GM18507 (cell line): ENCODE measurements at places on chromosomes 16 and 17.

DNA sequence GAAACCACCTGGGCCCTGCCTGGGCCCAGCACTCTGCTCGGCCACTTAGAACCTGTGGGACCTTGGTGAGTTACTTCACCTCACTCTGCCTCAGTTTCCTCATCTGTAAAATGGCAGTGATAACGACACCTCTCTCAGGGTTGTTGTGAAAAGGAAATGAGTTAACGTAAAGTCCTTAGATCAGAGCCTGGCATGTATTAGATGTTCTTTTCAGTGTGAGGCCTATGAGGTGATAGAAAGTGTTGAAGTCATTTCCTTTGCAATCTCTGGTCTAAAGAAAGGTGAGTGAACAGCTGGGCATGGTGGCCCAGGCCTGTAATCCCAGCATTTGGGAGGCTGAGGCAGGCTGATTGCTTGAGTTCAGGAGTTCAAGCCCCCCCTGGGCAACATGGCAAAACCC lies 51.7 kb upstream of the LGALS9 start:
- DNase-seq = no peak

GRCh38 chr16:85613604-85614337 lies 649 bp downstream of the GSE1 start:
- DNase-seq = no peak

DNA sequence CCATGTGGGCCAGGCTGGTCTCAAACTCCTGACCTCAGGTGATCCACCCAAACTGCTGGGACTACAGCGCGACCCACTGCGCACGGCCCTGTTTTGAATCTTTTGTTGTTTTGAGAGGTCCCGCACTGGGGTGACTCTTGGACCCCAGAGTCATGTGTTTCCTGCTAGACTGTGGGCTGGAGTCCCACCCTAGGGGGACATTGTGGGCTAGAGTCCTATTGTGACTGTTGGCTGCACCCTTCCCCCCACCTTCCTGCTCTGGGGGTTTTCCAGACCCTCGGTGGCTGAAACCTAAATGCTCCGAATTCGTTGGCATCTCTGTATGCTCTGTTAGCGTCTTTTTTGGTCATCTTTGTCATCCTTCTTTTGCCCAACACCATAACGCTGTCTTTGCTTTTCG lies 16.0 kb downstream of the NUPR1 start:
- no peak for DNase-seq

GRCh38 chr17:45848868-45849535 lies 4.3 kb downstream of the SPPL2C start:
- DNase-seq = no peak

- DNase-seq = no peak
Observed at GRCh38 chr17:3335876-3336275, 37.7 kb upstream of the OR3A1 start.

DNA sequence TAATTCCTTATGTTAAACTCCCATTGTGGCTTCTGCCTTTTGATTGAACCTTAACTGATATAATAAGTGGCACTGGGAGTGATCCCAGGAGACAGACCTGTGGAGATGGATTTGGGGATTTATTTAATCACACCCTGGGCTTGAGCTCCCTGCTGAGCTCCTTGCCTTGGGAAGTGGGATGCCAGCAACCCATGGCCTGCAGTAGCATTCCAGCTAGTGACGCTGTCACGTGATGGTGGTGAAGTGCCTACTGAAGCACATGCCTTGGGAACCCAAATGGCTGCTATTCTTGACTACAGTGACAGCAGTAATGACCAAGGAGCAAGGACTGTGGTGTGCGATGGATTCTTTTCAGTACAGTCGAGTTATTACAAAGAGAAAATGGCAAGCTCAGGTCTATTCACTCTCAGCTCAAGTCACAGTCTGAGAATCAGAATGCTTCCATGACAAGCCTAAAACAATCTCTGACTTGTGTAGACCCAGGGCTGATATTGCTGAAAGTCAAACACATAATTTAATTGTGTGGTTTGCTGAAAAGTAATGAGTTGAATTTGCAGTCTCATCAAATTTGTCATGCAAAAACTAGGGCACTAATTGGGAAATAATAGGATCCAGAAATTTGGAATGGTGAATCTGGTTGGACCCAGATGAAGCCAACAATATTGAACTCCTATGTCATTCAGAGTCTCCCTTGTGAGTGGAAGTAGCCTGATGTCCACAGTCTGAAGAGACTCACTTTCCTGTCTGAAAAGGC lies 47.1 kb downstream of the BCL7C start:
- DNase-seq = no peak

GRCh38 chr17:34670618-34671017 lies 91.2 kb downstream of the TMEM132E start:
- no peak for DNase-seq

- DNase-seq = no peak
Observed at GRCh38 chr16:67213197-67214019, 13.5 kb upstream of the TMEM208 start.
